Fibroblast of skin of right quadriceps (primary cell): ENCODE measurements at places on chromosomes 3 and 15.
A peak's percentile ranks its signal among the peaks of the same experiment; 100 is the strongest.

GRCh38 chr3:139935016-139935865 is at the start of gene CLSTN2:
Gene CLSTN2 (plus strand): TSS chr3:139935185.
- peak; percentile 8 for DNase-seq

DNA sequence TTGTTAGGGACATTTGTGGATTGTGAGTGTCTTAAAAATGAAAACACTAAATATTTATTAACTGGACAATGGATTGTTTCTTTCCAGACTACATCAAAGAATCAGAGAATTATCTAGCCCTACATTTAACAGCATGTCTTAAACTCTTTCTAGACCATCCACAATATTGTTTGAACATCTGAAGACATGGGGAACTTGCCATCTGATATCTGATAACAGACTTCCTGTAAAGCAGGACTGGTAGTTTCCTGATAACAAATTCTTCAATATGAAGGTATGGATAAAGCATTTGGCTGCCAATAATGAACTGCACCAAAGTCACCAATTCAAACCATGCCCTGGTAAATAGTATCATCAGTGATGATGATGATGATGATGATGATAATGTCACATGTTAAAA is 26.2 kb upstream of the HACD2 start:
- DNase-seq: no peak

DNA sequence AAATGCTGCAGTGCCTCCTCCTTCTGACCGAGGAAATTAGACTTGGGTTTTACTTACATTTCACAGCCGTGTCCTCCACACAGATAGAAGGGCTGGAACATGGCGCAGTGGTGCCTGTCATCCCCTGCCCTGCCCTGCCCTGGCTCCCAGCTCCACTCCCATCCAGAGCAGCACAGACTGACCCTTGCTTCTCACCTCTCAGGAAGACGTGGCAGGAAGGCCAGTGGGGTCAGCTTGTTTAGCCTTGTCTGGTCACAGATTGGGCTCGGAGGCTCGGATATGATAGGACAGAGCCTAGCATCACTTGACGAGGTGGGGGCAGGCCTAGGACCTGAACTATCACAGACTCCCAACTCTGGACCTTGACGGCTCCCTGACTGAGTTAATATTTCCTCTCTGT is 88.5 kb downstream of the LINGO1 start:
- no peak for DNase-seq

DNA sequence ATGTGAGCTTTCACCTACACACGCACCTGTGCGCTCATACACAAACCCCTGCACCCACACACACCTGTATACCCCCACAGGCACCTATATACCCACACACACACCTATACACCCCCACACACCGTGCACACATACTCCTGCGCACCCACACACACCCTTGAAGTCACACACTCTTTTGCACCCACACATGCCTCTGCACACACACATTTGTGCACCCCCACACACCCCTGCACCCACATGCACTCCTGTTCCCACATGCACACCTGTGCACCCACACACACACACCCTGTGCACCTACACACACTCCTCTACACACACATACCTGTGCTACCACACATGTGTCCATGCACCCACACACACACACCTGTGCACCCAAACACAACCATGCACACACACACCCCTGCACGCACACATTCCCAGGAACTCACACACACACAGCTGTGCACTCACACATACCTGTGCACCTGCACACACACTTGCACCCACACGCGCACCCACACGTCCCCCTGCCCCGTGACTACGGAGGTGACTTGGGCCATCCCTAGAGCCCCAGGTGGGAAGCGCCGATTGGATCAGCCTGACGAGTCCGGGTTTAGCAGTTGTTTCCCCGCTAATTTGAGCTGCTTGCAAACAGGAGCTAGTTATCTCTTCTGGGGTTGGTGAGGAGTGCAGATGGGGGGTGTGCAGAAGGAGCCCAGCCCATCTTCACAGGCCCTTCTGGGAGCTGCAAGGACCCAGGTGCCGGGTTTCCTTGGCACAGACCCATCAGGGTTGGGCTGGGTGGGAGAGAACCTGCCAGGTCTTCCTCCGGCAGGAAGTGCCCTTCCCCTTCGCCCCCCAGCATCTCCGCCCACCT is 97.8 kb downstream of the CHSY1 start:
- DNase-seq: no peak

DNA sequence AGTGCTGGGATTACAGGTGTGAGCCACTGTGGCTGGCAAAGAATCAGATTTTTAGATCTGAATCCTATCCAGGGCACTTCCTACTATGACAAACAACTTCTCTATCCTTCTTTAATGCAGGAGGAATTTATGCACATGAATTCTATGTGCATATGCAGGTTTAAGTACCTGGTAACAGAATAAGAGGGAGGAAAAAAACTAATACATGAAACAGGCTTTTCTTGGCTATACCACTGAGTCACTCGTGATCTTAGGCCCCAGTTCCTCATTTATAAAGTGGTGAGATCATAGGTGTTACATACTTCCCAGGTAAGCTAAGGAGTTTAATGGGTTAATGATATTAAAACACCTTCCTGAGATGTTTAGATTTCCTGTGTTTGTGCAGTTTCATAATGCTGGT is 108.2 kb downstream of the TP63 start:
- DNase-seq: no peak

DNA sequence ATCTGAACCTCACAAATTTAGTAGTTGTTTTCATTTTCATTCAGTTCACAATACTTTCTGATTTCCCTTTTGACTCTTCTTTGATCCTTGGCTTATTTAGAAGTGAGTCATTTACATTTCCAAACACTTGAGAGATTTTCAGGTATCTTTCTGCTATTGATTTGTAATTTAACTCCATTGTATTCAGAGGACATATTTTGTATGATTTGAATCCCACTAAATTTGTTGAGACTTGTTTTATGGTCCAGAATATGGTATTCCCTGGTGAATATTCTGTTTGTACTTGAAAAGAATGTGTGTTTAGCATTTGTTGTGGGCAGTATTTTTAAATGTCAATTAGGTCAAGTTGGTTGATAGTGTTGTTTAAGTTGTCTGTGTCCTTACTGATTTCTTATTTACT is 29.6 kb downstream of the FAN1 start:
- DNase-seq: no peak

GRCh38 chr3:168870892-168871291 is 775.2 kb upstream of the GOLIM4 start:
- no peak for DNase-seq

DNA sequence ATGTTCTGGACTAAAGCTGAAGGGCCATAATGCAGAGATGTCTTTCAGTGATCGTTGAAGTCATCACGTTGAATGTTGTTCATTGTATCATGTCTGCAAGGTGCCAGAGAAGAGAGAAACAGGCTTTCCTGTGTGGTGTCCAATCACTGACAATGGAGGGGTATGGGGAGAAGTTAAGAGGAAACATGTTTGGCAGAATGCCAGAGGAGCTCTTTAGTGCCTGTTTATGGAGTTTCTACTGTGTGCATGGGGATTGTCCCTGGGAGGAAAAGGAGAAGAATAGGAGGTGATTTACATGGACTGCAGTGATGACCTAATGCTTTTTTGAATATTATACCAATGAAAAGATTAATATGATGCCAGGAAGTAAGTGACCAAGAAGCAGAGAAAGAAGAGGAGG is 11.7 kb downstream of the SCAANT1 start:
- DNase-seq: no peak

- no peak for DNase-seq
Measured at GRCh38 chr15:77851086-77851485, 218.4 kb upstream of the LINGO1 start.

GRCh38 chr15:74482661-74483060 is 21.7 kb upstream of the UBL7 start:
- DNase-seq: no peak

- peak; percentile 50 for DNase-seq
Measured at GRCh38 chr3:71541313-71541712, 42.2 kb downstream of the FOXP1 start.

GRCh38 chr15:69666441-69666882 is 213.8 kb downstream of the RPLP1 start:
- DNase-seq: peak; percentile 56

- no peak for DNase-seq
Measured at GRCh38 chr3:117165176-117165575, 455.6 kb downstream of the TUSC7 start.

GRCh38 chr15:73000293-73000692 is 52.0 kb upstream of the NEO1 start:
- no peak for DNase-seq

DNA sequence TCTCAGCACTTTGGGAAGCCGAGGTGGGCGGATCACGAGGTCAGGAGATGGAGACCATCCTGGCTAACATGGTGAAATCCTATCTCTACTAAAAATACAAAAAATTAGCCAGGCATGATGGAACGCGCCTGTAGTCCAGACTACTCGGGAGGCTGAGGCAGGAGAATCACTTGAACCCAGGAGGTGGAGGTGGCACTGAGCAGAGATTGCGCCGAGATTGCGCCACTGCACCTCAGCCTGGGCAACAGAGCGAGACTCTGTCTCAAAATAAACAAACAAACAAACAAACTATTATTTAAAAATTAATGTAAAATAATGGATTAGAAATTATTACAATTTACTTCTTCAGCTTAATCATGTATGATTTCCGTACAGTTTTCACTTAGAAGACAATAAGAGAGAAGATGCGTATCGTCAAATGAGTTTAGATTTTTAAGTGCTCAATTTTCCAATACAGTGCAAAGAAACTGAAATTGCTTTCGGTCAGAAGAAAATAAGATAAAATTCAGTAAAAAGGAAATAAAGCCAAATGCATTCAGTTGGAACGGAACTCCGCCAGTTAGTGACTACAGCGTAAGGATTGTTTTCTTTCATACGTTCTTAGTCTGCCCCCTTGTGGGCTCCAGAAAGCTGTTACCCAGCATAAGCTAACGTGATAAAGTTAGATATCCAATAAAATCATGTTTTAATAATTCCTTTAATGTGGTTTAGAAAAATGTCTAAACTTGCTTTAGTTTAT is 24.8 kb downstream of the AADAC start:
- DNase-seq: peak; percentile 82

GRCh38 chr3:122743581-122744120 is 50.0 kb downstream of the HSPBAP1 start:
- no peak for DNase-seq
